ENCODE measurements at places on chromosomes 7 and 10.

DNA sequence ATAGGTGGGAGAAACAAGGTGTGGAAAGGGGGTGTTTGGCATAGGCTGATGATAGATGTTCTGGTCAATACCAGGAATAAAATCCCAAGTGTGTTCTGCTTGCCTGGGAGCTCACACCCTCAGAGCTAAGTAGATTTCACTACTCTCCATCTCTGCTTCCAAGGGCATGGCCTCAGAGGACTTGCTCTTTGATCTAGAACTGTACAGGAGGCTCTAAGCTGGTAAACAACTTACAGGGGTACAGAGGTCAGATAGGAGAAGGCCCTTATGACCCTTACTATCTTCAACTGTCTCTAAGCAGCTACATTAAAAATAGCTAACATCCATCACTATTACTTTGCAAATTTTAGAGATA, 221.5 kb upstream of the KLF14 start:
- DNase-seq, result no peak

DNA sequence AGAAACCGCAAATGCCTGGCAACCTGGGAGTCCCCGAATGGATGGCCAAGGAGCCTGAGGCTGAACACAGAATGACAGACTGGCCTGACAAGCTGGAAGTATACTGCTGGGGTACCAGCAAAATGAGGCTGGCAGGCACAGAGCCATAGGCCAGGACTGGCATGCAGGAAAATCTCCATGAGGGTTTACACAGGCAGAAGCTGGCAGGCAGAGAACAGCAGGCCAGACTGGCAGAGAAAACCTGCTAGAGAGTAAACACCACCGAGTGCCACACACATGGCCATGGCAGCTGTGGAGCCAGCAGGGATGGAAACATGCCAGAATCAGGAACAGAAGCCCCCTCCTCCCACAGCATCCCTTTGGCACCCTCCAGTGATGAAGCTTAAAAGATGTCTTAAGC, 63.4 kb downstream of the CRPPA start:
- no peak for DNase-seq

DNA sequence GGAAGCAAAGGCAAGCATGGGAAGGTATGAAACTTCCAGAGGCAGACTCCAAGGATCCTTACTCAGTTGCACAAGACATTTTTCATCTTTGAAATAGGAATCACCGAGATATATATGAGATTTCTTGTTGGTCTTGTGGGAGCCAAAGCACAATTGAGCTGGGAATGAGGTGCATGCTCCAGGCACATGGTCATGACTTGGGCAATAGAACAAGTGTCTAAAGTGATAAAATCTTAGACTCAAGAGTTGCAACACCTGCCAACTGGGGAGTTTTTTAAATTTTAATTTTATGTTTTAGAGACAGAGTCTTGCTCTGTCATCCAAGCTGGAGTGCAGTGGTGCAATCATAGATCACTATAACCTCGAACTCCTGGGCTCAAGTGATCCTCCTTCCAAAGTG, 169.5 kb upstream of the ADCY1 start:
- no peak for DNase-seq

DNA sequence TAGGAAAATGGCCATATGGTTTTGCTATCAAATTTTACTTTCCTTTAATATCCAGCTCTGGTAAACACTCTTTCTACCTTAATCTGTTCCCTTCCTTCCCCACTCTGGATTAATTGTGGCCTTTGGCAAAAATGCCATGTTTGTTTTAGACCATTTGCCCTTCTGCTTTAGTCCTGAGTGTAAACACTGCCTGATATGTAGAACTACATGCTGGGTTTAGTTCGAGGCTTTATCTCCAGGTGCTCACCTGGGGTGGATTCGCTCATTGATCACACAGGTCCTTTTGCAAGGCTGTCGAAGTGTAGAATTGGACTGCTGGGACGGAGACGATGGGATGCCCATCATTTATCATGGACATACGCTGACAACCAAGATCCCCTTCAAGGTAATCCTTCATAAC, 94.1 kb downstream of the NOC3L start:
- no peak for DNase-seq

DNA sequence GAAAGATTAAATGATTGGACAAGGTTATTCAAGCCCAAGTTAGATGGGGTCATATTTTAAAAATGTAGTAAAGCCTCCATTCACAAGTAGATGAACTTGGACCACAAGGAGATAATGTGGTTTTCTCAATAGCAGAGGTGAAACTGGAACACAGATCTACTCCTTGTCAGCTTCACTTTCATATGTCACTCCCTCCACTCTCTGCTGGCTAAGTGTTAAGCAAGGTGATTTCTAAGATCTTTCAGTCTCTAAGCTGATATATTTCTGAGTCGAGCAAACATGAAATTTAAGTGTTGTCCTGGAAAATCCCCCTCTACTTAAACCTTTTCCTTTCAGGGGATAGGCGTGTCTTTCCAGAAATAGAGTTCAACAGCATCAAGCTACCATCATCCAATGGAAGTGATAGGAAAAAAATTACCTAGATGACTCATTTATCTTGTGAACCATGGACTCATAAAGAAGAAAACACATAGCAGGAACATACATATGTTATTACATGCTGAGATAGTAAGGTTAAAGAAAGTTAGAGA, 275.0 kb downstream of the PTEN start:
- no peak for DNase-seq

DNA sequence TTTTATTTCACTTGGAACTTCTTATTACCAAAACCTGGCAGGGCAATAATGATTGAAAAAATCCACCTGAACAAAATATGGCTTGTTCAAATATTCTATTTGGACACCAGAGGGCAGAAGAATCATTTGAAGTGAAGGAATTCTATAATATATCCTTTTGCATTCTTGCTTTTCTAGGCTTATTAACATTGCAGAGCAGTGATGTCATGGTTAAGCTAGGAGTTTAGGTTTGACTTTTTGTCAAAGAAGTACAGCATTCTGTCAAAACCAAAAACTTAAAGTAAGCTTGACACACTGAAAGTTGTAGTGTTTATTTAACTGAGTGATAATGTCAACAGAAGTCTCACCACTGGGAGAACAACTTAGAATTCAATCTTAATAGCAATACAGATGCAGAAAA, 156.0 kb downstream of the SEMA3D start:
- peak; percentile 81 for DNase-seq

GRCh38 chr10:114593240-114593792, 64.8 kb downstream of the ABLIM1 start:
- no peak for DNase-seq

GRCh38 chr7:85890244-85890811, 703.5 kb upstream of the SEMA3D start:
- DNase-seq, result peak; percentile 30

- no peak for DNase-seq
These were observed 46.6 kb upstream of the FXYD4 start for GRCh38 chr10:43324876-43325275.

GRCh38 chr7:27196287-27196767, 3.6 kb downstream of the HOXA13 start:
- DNase-seq, result peak; percentile 57

DNA sequence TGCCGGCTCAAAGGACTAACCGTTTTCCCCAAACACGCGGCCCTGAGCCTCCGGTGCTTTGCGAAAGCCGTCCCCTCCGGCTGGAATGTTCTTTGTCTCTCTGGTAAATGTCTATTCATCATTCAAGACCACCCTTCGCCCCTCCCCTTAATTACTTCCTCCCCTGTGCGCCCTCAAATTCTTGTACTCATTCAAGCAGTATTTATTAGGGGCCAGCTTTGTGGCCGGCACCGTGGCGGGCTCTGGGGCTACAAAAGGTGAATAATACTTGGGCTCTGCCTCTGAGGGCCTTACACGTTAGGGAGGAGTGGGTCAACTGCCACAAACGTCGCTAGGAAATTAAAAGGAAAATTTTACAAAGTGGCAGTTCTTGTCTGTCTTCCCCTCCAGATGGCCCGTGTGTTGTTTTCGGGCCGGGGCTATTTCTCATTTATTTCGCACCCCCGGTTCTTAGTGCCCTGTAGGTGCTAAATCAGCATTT, 1.5 kb upstream of the MEST start:
- DNase-seq, result peak; percentile 36

GRCh38 chr7:25913598-25914224, 238.3 kb upstream of the NFE2L3 start:
- DNase-seq, result no peak

DNA sequence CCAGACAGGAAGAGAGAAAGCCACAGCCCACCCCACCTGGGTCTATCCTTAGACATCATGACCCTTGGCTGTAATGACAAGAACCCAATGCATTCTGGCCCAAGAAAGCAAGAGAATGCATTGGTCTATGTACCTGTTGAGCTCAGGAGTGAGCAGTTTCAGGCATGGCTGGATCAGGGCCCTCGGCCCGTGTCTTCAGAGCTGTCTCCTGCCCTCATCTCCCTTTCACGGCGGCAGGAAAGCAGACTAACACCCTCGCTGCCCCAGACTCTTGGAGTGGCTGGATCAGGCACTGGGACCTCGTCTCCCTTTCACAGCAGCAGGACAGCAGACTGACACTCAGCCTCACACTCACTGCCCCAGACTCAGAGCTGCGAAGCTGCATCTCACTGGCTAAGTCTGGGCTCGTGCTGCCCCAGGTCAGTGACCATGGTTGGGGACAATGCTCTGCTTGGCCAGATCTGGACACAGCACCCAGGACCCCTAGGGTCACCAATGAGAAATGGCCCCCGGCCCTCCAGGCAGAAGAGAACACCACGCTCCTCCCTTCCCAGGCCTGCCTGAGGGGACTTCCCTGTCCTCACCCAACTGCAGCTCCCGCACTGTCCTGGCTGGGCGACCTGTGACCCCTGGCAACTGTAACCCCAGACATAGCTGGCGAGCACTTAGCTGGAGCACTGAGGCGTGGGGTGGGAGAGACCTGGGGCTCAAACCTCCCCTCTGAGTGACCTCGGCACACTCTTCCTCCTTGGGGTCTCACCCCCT, 12.9 kb upstream of the PDGFA start:
- no peak for DNase-seq

GRCh38 chr7:41162612-41163011, 540.3 kb downstream of the INHBA start:
- peak; percentile 42 for DNase-seq

DNA sequence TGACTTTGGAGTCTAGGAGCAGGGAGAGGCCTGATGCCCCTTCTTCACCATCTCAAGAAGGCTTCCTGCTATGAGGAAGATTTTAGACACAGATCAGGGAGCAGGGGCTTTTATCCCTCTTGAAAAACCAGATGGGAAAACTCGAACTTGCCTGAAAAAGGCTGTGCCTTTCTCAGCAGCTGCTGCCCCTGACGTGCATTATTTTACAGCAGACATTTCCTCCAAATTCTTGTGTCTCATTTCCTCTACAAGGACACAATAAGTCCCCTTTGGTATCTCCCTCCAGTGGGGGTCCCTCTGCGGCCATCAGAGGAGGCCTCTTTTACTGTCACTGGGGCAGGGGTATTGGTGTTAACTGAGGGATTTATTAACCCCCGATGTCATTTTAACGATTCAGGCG, 38.0 kb upstream of the AQP1 start:
- DNase-seq, result no peak

- DNase-seq, result no peak
These were observed 180.5 kb downstream of the TAX1BP1 start for GRCh38 chr7:27920281-27920946.

DNA sequence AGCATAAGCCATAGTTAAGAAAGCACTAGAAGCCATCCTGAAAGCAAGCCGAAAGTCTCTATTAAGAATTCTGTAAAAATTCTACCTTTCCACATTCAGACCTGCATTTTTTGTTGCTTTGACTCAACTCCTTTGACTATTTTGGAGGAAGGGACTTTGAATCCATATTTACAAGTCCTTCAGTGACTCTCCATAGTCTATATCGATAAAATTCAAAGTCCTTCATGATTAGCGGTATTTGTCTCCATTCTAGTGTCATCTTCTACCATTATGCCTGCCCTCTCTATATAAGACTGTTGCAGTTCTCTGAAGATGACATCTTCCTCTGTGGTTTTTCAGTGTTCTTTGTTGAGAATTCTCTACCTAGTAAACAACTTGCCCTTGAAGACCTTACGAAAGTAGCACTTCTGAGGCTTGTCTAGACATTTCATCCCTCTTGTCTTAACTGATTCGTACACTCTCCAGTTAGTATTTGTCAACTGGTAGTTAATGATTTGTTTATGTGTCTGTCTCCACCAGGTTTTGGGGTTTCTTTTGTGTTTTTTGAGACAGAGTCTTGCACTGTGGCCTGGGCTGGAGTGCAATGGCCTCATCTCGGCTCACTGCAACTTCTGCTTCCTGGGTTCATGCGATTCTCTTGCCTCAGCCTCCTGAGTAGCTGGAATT, 1.7 kb downstream of the CCSER2 start:
- DNase-seq, result no peak

GRCh38 chr10:3009341-3009740, 58.0 kb upstream of the PFKP start:
- DNase-seq, result no peak

DNA sequence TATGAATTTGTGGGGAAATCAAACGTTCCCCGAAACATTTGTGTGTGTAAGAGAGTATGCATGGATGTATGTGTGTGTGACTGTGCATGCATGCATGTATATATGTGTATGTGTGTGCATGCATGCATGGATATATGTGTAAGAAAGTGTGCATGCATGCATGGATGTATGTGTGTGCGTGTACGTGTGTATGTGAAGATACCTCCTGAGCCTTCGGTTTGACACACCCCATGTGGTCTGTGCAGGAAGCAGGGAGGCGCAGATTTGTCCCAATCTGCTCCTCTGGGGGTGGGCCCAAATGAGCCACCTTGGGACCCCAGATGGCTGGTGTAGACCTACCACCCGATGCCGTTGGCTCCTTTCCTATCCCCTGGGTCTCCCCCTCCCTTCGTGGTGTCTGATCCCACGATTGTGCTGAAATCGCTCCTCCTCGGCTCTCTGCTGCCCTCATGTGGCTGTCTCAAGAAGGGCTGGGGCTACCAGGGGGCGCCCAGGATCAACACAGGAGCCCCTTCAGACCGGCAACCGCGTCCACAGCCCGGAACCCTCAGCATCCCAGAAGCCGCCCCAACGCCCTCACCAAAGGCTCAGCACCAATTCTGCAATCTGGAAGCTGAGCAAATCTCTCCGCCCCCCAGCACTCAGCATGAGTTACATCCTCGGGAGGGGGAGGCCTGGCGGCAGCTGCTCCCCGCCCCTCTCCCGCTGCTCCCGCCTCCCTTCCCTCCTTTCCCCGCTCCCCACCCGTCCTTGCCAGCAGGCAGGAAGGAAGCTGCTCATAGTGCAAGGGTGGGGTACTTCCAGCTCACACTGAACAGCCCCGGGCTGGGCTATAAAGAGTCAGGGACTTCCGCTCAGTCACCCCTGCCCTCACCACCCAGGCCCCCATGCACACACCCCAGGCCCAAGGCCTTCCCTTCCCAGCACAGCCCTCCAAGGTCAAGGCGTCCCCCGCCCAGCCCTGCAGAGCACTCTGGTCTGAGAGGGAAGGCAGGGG, 2.3 kb upstream of the NOS3 start:
- DNase-seq, result peak; percentile 28
